ENCODE measurements at places on chromosomes 2 and 18. TPM values are rescaled to one million over a fixed set of nuclear protein-coding genes. Genes with fewer than 3 reads are reported as not detected.

LDLRAD4 gene
- total RNA-seq: 42.2 TPM

DNA sequence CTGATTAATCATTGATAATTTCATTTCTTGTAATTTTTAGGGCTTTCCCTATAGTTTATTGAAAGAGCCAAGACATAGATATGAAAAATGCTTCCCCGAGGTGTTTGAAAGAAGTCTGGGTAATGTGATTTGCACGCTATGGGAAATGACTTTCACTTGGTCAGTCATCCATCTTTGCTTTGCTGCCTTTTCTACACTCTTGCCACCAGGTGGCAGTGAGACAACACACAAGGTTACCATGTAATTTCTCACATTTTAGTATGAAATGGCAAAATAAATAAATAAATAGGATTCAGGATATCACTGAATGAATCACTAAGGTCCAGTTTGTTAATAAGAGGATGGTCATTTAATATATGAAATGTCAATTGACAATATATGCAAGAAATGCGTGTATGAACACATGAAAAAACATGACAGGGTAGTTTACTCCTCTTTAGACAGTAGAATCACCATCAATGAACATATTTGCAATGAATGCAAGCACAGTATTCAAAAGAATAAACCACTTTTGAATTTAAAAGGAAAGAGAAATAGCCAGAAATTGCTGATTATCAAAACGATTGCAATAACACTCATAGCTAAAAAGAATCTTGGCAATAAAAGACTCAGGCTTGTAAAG lies 52.2 kb upstream of the KCNH7 start:
- peak; percentile 45 for DNase-seq

- DNase-seq: no peak
These were observed 35.8 kb upstream of the PTPN4 start for GRCh38 chr2:119723784-119724467.

- no peak for DNase-seq
These were observed 1417.6 kb upstream of the CDH2 start for GRCh38 chr18:29594493-29594892.
